ENCODE measurements at places on chromosomes 3 and 15. TPM values are rescaled to one million over a fixed set of nuclear protein-coding genes. Genes with fewer than 3 reads are reported as not detected.

The UCN2 gene
- total RNA-seq: not detected

The A4GNT gene
- total RNA-seq: not detected

The IL17RE gene
- 0.49 TPM for total RNA-seq

The ITIH1 gene
- total RNA-seq: not detected

The GRM7 gene
- total RNA-seq: 70.3 TPM

The GALNT15 gene
- total RNA-seq: 2.2 TPM

The GNAT1 gene
- total RNA-seq: not detected

The RBMS3 gene
- 7.6 TPM for total RNA-seq

The USP50 gene
- total RNA-seq: 0.25 TPM

The KNG1 gene
- not detected for total RNA-seq
